ENCODE measurements at places on chromosomes 16 and 17.

DNA sequence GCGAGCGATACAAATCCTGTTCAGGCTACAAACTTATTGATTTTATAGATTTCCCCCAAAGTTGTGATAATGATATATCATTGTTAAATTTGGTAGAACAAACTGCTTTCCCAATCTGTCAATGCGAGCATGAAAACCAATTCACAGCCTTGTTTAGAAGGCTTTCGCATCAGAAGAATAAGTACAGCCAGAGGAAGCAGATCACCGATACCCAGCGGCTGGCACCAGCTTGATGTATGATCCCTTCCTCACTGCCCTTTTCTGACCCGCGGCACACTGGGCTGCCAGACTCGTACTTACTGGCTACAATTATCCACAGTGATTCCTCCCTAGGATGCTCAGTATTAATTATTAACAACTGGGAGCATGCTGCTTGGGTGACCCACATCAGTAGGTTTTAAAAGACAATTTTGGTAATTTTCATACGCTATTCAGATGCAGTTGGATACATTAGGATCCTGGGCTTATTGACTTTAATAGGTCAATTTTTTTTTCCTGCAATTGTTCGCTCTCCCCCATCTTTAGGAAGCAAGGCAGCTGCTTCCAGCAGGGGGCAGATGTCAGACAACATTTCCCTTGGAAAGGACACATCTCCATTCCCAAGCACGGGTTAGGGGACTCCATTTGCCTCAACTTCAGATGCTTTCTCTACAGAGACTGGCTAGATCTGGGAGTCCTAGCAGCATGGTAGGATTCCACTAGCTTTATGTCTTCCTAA, 582.7 kb upstream of the PSMD7 start:
- peak; percentile 22 for DNase-seq

GRCh38 chr17:77966476-77966875, 8.0 kb downstream of the TNRC6C start:
- no peak for DNase-seq

- DNase-seq: no peak
Observed at GRCh38 chr16:11976850-11977375, 379 bp downstream of the SNX29 start.

DNA sequence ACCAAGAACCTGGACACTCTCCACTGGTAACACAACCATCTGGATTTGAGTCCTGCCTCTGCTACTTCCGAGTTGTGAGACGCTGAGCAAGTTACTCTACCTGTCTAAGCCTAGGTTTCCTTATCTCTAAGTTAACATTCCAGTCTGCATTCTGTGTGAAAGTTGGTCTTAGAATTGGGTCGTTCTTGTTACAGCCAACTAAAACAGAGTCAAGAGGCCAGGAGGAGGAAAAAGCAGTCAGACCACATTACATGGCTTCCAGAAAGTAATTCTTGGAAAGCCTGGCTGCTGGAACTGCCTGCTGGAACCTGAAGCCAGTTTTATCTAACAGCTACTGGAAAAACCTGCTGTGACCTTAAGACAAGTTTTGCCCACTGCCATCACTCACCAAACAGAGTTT, 38.4 kb upstream of the XYLT1 start:
- no peak for DNase-seq

DNA sequence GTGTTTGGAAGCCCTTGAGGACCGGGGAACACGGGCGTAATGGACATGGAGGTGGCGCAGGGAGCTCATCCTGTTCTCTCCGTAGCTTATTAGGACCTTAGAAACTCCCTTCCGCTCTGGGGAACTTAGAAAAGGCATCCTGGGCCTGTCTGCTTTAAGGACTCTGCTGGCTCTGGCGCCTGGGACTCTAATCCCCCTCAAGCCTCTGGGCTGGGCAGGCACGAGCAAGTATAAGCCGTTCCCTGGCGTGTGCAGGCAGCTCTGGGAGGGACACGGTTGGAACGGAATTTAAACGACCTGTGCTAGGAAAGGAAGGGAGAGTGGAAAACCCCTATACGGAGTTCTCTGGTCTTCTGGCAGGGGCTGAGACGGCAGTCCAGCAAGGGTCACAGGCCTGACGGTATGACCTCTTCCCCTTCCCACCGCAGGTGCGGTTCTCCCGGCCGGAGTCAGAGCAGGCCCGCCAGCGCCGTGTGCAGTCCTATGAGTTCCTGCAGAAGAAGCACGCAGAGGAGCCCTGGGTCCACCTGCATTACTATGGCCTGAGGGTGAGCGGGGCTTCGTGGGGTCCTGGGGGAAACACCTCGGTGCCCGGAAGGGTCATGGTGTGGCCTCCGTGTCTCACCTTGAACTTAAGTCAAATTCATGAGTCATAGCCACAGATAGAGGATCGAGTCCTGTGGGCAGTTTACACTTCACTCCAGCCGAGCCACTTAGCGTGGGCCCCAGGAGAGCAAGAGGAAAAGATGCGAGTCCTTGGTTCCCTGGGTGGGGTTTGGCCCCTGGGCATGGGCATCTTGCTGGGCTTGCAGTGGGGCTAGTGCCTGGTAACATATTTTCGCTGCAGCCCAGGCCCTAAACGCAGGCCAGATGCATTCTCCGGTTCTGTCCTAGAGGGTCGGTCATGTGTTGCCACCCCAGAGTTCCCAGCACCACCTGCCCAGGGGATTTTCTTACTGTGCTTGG, 17.7 kb downstream of the POLR3E start:
- DNase-seq: no peak
